ENCODE measurements at places on chromosomes 11 and 22.

DNA sequence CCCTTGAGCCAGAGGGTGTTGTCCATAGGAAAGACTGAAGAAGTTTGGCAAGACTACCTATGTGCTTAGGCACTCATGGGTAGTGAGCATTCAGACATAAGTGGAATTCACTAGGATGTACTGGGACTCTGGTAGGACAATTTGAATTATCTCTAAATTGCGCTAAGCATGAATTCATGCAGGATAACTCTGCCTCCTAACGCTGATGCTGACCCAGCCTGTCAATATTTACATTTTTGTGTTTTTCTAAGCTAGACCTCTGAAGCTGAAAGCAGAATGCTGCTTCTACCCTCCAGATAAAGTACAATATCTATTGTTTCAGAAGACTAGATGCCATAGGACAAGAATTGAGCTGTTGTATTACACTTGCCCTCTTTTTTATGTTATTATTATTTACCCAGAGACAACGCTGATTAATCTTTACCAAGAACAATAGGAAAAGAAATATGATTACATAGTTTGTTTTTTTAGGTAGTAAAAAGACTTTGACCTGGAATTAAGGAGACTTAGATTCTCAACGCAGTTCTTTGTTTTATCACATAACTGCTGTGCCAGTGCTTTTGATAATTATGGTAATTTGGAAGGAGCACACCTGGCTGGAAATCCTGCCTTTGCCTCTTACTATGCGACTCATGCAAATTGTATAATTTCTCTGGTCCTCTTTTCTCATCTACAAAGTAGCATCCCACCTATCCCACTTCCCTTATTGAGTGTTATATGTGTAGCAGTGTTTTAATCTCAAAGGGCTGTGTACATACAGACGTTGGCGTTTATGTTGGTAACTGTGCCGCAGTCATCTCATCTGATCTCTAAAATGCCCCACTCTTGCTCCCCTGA lies 21.2 kb upstream of the GRAMD1B start:
- no peak for DNase-seq

GRCh38 chr22:35450824-35451569 lies 51.1 kb downstream of the MCM5 start:
- no peak for DNase-seq

DNA sequence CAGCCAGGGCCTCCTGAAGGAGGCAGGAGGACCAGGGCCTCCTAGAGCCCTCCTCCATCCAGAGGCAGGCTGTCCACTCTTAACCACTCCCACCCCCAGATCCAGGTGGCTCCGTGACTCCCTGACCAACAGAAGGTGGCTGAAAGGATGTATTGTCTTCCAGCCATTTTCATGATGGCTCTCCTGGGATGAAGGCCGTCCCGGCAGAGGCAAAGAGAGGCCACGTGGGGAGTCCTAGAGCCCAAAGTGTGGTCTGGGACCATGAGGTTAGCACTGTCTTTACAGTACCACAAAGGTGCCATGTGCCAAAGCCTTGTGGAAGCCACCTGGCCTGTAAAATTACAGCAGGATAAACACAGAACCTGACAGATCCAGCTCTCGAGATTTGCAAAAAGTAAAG lies 42.3 kb downstream of the DUSP8 start:
- DNase-seq: no peak

DNA sequence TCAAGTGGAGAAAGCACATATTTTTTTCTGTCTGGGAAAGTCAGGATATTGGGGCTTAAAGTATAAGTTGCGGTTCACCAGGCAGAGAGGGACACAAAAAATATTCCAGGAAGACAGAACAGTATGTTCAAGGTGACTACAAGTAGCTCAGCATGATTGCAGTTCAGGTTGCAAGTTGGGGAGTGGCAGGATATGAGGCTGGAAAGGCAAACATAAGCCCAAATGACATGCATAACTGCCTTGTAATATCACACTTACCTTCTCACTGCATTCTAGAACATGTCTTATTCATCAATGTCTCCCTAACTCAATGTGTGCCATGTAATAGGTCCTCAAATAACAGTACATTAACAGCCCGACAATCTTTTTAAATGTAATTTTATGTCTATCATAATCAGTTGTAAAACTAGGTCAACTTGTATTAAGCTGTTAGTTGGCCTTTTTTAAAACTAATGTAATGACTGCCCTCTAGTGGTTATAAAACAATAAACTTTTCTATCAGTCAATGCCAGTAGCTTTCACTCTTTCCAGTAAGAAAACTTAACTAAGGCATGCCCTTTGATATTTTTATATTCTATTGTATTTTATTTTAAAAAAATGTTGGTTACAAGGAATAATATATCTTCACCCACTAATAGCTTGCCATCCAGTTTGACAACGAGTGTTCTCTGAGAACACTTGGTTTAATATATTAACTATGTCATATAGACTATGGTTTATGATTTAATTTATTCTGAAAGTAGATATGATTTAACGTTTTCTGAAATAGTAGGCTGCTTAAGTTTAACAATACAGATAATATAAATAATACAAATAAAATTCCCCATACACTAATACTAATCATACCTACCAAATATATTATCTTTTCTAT lies 39.4 kb upstream of the CFAP300 start:
- DNase-seq: no peak

GRCh38 chr11:64038500-64038899 lies 2.8 kb downstream of the FLRT1 start:
- no peak for DNase-seq

GRCh38 chr11:108959874-108960273 lies 295.0 kb downstream of the DDX10 start:
- no peak for DNase-seq

GRCh38 chr11:48093795-48094642 lies 113.7 kb downstream of the PTPRJ start:
- DNase-seq: no peak

DNA sequence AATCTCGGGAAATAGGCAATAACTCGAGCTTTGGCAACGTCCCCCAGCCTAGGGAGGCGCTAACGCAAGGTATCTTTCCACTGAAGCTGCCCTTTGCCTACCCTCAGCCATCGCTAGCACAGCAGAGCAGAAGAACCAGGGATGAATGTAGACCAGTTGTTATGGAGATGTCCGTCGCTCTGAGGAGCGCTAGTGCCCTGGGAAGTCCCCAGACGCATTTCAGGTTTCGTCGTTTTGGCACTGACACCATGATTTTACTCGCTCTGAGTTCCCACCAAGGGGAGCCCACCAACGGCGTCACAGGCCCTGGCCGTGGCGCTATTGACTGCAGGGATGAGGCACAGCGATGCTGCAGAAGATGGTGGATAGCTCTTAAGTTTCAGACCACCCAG lies 22.7 kb upstream of the BDNF start:
- DNase-seq: no peak

DNA sequence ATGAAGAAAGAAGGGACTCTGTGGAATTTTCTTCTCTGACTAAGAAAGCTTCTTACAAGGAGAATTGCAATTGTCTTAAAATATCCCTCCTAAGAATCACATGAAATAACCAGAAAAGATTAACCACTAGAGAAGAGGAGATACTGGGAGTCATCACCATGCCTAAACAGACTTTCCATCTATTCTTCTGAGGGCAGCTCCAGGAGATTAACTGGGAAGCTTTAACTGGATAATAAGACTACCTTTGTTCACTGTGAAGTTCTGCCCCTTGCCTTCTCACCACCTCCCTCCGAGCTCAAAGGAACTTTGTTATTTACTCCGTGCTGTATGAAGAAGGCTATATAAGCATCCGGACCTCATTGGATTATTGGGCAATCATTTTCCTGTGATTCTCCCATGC lies 24.5 kb upstream of the MMP7 start:
- no peak for DNase-seq

DNA sequence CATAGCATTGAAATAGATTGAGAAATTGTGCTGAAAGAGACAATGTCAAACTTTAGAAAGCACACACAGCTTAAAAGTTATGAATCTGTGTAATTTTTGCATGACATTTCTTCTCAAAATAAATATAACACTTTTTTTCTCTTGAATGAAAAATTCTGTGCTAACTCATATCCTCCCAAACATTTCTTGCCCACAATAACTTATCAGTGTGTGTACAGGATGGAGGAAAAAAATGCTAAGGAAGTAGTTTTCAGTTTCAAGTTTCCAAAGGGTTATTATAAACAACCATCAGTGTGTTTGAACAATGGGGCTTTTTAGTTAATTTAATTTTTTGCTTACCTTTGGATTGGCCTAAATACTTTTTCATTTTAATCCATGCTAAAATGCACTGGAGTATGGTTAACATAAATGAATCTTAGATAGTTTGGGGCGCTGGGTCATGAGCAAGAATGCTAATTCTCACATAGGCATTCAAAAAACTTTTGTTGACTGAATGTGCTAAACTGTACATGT lies 82.9 kb upstream of the ARHGAP20 start:
- DNase-seq: no peak

- no peak for DNase-seq
These were observed 103.9 kb downstream of the ARL14EP start for GRCh38 chr11:30426781-30427180.

DNA sequence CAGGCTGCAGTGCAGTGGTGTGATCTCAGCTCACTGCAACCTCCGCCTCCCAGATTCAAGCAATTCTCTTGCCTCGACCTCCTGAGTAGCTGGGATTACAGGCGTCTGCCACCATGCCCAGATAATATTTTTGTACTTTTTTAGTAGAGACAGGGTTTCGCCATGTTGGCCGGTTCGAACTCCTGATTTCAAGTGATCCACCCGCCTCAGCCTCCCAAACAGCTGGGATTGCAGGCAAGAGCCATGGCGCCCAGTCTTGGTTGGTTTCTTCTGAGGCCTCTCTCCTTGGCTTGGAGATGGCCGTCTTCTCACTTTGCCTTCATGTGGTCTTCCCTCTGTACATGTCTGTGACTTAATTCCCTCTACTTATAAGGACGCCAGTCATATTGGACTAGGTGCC lies 254.6 kb downstream of the BUD13 start:
- no peak for DNase-seq

DNA sequence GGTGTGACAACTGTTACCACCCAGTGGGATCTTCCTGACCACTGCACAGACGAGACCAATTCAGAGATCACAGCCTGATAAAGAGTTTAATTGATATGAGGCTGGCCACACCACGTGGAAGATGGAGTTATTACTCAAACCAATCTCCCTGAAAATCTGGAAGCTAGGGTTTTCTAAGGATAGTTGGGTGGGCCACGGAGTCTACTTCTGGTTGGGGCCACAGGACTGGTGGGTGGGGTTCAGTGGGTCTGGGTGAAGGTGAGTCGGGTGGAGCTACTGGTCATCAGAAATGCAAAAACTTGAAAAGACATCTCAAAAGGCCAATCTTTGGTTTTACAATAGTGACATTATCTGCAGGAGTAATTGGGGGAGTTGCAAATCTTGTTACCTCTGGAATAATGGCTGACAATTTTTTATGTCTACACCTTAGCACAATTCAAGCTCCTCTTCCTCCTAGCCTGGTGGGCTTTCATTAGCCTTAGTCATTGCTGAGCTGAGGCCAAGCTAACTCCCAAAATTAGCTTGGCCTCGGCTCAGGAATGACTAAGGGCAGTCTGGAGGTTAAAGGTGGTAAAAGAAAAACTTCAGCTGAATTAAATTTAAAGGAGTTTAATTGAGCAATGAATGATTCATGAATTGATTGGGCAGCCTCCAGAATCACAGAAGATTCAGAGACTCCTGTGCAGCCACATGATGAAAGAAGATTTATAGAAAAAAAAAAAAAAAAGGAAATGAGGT lies 13.1 kb downstream of the C11orf96 start:
- no peak for DNase-seq

DNA sequence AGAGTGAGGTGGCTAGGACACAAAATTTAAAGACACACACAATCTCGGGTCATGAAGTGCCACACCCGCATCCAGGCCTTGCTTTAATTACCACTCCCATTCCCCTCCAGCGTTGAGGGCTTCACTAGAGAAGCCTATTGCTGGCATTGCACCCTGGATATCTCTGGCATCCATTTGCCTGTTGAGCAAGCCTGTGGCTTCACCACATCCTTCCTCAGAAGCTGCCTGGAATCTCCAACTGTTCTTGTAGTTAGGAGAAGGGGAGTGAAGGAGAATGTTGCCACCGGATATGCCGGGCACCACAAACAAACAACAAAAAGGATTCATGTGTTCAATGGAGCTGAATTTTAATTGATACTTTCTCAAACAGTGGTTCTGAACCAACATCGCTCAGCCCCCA lies 34.4 kb upstream of the RCN1 start:
- DNase-seq: no peak

GRCh38 chr22:17888855-17889254 lies 114.6 kb upstream of the BID start:
- no peak for DNase-seq
